ENCODE measurements at places on chromosomes 16 and 17. TPM values are rescaled to one million over a fixed set of nuclear protein-coding genes. Genes with fewer than 3 reads are reported as not detected.

The LITAFD gene
- not detected for total RNA-seq

The DHRS7C gene
- total RNA-seq: not detected

The TBC1D3C gene
- not detected for total RNA-seq

The KCNH6 gene
- total RNA-seq: not detected

The GRAP gene
- total RNA-seq: 0.21 TPM

The CCL17 gene
- not detected for total RNA-seq

The TMEM256 gene
- 35.8 TPM for total RNA-seq

Measured in Panc1 (cell line).